ENCODE measurements at places on chromosomes 7 and 10.

- DNase-seq = no peak
These were observed 43.2 kb upstream of the USP6NL start for GRCh38 chr10:11654659-11655058.

DNA sequence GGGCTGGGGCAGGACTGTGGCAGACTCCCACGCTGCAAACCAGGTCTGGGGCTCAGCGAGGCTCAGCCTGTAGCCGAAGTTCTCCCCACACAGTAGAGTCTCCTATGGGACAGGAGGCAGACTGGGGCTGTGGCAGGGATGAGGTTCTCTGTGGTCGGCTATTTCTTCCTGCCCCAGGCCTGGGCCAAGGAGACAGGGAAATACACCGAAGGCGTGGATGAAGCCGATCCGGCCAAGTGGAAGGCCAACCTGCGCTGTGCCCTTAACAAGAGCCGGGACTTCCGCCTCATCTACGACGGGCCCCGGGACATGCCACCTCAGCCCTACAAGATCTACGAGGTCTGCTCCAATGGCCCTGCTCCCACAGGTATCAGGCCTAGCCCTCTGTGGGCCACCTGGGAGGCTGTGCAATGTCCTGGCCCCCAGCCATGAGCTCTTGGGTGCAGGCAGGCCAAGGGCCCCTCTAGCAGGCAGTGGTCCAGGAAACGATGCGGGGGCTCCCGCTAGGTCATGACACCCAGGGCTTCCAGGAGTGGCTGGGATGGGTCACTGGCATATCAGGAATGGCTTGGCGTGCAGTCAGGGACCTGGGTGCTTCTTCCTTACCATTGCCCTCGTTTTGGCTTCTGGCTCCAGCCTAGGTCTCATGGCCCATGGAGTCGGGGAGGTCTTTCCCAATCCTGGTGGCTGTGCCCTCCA lies 8.1 kb downstream of the IRF5 start:
- DNase-seq = no peak

GRCh38 chr7:684416-684815 lies 42.1 kb upstream of the DNAAF5 start:
- DNase-seq = no peak

- no peak for DNase-seq
These were observed 210.5 kb upstream of the SP4 start for GRCh38 chr7:21217365-21217764.

GRCh38 chr10:3261921-3262320 lies 89.3 kb upstream of the PITRM1 start:
- DNase-seq = peak; percentile 68

DNA sequence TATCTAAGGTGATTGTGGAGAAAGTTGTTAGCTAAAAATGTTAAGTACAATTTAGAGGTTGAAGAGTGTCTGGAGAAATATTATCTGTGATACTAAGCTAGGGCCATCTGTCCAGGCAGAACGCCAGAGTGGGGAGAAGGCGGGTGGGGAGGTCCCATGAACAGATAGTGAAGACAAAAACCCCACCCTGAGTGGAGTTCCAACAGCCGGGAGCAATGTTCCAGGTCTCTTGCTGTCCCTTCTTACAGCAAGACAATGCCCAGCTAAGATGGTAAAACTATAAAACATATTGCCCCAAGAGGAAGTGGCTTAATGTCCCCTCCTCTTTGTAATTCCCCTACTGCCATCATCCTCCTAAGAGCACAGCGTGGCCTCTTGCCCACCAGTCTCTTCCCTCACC lies 10.4 kb upstream of the IL15RA start:
- DNase-seq = no peak

GRCh38 chr7:45229156-45229920 lies 71.7 kb downstream of the RAMP3 start:
- DNase-seq = no peak

DNA sequence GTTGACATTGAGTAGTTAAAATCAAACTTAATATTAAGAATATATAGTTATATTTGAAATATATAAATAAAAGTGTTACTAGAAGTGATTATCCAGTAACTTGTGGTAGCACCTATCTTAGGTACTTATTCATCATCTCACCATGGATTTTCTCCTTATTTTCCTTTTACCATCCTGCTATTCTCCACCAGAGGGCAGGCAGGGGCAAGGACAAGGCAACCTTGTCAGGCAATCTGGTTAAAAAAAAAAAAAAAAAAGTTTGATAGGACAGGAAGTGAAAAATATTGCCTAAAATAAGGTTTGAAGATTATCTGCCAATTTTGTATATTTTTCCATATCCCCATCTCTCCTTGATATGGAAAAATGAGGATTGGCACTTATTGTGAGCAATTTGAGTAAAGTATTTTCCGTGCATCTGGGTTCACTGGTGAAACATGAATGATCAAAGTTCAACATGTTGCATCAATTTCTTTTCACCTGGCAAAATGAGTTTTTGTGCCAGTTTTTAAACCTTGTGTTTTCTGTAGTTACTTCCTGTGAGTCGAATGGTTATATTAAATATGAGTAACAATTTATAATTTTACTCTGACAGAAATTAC lies 256.7 kb downstream of the AGMO start:
- DNase-seq = peak; percentile 62

DNA sequence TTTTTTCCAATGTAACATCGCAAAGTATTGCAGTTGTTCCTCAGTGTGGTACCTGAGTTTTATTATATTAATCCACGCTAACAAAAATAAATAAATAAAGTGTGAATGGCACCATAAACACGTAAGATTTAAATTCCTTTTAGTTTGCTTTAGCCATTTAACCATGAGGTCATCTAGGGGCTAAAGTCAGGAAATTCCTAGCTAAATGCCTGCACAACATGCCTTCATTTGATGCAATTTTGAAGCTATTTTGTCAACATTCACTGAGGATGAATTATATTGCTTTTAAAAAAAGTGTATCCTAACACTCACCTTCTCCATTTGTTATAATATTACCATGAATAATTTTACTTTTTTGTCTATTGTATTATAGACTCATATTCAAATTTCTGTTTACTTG lies 714.4 kb downstream of the GATA3 start:
- DNase-seq = no peak

DNA sequence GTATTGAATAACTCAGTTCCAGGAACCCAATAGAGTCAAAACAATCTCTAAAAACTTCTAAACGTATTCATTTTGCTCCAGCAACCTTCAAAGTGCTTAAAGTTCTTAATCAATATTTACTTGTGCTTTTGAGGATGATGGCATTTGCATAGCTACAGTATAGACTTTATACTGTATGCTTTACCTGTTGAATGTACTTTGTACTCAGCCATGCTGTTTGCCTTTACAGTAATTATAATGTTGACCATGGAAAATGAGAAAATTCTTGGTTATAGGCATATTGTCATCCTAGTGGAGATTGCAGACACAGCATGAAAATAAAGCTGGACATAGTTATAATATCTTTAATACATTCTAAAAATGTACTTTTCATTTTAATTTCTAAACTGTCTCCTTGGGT lies 762.7 kb upstream of the PHF14 start:
- no peak for DNase-seq

Measured in A172 (cell line).